RPMI8226 (cell line): ENCODE measurements at places on chromosomes 12 and 14.
A peak's percentile ranks its signal among the peaks of the same experiment; 100 is the strongest.

DNA sequence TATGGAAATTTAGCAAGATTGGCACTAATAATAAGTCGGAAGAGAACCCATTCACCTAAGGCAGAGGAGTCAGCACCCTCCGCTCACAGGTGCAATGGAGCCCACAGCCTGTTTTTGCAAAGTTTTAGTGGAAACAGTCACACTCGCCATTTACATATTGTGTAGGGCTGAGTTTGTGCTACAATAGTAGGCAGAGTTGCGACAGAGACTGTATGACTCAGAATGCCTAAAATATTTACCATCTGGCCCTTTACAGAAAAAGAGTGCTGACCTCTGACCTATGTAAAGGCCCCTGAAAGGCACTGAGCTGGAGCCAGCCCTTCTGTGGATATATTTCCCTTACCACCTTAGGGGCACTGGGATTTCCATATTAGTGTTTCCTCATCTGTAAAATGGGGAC lies 79.0 kb downstream of the PRIMA1 start:
- no peak for DNase-seq

- DNase-seq, result no peak
These were observed 218.3 kb downstream of the TTC6 start for GRCh38 chr14:37813732-37814131.

- DNase-seq, result no peak
These were observed 86.7 kb downstream of the PTGER2 start for GRCh38 chr14:52400846-52401245.

DNA sequence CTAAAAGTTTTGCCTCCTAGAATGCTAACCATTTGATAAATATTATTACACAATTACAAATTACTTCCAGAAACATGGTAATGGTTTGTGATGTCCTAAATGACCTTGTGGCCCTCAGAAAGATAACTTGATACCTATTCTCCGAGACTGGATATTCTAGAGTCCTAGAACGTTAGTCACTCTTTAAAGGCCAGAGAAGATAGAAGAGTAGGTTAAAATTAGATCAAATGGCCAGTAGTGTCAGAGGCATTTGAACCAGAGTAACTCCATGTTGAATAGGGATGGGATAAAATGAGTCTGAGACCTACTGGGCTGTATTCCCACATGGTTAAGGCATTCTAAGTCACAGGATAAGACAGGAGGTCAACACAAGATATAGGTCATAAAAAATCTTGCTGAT lies 96.6 kb upstream of the ADAMTS20 start:
- no peak for DNase-seq

- no peak for DNase-seq
These were observed 125.2 kb downstream of the GCH1 start for GRCh38 chr14:54777395-54777794.

DNA sequence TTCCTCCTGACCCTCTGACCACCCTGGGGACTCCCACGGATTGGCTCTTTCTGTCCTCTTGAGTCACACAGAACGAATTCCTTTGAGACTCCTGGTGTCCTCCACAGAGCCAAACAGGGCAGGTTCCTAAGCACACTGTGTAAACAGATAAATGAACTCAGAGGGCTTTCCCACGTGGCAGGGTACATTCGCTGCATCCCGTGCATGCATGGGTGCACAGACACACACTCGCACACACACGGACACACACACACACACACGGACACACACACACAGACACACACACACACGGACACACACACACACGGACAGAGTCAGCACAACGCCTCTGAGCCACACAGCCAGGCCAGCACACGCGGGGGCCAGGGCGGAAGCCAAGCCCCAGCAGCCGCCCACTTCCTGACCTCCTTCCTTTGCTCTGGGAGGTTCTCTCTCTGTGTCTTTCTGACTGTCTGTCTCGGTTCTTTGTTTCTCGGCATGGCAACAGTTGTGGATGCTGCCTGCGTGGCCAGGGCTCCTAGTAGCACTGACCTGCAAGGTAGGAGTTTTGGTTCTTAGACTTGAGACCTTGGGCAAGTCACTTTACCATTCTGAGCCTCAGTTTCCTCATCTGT lies 706 bp downstream of the CRACR2A start:
- DNase-seq, result peak; percentile 63

GRCh38 chr14:59276235-59276634 lies 87.8 kb downstream of the DAAM1 start:
- DNase-seq, result no peak

DNA sequence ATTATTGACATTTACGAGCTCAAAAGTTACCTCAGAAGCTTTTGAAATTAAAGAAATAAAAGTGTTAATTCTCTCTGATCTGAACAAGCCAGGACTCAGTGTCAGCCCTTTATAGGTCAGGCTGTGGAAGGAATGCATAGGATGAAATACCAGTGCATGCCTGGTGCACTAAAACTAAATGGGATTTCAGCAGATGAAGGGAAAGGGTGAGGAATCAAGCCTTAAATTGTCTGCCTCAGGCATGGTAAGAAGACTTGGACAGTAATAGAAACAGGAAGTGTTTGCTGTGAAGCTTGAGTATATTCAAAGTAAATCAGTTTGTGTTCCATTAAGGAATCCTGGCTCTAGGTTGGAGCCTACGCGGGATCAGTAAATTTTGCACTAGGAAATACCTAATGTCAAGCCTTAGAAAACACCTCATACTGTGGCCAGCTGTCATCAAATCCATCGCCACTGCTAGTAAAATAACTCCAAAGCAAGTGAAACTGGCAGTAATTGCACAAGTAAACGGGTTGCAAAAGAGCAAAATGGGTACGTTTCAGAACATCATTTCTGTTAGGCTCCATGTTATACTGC lies 76.3 kb downstream of the PDE3A start:
- DNase-seq, result no peak

GRCh38 chr14:78598046-78598920 lies 428.1 kb downstream of the NRXN3 start:
- peak; percentile 60 for DNase-seq
